ENCODE measurements at places on chromosomes 7 and 10.

- no peak for DNase-seq
Observed at GRCh38 chr10:61959814-61960213, 58.3 kb downstream of the ARID5B start.

DNA sequence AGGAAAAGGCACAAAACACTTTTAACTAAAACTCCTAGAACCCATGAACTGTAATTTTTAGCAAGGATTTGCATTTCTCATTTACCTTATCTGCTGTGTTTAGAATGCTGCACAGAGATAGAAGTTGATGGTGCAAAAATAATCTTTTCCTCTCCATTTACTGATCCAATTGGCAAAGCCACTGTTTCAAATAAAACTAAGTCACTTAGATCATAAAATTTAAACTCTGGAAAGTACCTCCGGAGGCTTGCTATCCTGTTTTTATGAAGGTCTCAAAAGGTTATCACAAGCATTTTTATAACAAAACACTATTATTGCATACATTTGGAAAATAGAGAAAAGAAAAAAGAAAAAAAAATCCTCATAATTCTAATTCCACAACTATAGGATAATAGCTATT lies 7.6 kb downstream of the CPA2 start:
- no peak for DNase-seq

GRCh38 chr7:43058271-43059066 lies 54.0 kb upstream of the HECW1 start:
- DNase-seq = no peak

GRCh38 chr7:140390466-140391190 lies 7.7 kb downstream of the SLC37A3 start:
- no peak for DNase-seq

DNA sequence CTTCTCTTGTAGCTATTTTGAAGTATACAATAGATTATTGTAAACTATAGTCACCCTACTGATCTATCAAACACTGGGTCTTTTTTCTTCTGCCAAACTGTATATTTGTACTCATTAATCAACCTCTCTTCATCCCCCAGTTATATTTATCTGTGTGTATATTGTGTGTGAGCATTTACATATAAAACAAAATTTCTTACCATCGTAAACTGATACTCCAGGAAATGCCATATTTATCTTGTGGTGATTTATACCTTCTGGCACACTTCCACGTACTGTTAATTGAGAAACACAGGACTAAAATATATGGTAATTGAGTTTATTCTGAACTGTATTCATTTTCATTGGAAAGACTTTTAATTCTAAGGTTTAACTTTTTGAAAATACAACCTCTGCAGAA lies 18.9 kb downstream of the ANLN start:
- DNase-seq = no peak

Data from activated T-cell treated with anti-CD3 and anti-CD28 coated beads, Interleukin-2, amount 50 U/mL, for 24 hours (primary cell).